Iris pigment epithelial cell (primary cell): ENCODE measurements at places on chromosomes 12 and 14.

DNA sequence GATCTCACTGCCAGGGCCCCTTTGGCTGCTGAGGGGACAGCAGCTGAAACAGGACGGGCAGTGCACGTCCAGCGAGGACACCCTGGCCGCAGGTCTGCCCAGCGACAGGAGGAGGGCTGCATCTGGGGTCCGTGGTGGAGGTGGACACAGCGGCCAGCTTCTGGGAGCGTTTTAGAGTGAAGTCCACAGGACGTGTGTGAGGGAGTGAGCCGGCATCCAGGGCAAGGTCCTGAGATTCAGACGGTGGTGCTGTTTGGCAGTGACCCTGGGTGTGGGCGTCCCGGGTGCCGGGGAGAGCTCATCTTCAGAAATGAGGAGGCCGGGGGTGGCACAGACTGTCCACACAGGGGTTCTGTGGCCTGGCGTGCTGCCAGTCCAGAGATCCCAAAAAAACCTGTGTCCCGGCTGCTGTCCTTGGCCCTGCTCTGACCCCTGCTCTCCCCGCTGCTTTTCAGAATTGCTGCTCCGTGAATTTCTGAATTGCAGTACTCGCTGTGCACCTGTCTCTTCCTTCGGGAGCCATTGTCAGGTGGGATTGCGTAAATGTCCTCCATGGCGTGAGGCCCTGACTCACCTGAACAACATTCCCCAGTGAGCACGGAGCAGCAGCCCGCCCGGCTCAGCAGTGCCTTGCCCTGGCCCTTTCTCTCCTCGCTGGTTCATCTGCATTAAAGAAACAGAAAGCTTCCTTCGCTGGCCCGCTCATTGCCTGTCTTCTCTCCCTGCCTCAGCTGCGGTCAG is 183.5 kb upstream of the C14orf180 start:
- no peak for DNase-seq

GRCh38 chr14:50862036-50862570 is 9.8 kb upstream of the ABHD12B start:
- DNase-seq: peak; percentile 77

DNA sequence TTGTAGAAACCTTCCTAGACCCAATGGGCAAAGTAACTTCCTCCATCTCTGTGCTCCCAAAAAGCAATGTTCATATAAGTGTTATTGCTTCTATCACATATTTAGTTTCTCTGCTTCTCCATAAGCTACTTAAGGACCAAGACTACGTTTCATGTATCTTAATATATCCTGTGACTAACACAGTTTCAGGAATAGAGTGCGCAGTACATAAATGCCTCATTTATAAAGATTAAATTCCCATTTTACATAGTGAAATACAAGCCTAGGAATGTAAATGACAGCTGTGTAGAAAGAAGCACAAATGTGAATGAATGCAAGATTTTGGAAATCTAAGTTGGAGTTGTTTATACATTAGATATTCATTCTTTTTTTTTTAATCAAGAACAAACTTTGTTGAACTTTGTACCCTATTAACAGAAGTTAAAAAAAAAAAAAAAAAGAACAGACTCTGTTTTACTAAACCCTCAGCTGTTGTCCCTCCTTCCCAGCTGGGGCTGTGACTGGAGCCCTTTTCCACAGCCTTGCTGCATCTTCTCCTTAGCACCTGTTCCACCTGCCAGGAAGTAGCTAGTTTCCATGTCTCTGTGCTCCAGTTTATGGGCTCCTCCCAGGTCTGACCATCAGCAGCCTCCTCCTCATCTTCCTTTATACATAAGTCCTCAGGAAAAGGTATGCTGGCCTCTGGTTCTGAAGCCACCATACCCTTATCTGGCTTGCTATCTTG is 7.0 kb upstream of the METTL17 start:
- DNase-seq: no peak

DNA sequence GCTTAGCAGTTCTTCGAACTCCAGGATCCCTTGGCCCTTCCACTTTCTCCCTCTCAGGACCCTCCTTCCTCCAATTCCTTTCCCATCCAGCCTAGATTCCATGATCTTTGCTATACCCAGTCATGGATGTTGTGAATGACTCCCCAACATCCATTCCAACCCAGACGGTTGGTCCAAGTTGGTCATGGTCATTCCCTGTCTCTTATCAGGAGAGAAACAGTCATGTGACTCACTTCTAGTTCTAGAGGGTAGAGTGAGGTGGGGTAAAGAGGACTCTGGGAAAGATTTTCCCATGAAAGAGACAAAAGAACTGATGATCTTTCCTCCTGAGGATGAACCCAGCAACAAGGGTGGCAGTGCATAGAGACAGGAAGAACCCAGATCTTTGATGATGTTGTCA is 9.2 kb upstream of the P2RX7 start:
- DNase-seq: no peak

DNA sequence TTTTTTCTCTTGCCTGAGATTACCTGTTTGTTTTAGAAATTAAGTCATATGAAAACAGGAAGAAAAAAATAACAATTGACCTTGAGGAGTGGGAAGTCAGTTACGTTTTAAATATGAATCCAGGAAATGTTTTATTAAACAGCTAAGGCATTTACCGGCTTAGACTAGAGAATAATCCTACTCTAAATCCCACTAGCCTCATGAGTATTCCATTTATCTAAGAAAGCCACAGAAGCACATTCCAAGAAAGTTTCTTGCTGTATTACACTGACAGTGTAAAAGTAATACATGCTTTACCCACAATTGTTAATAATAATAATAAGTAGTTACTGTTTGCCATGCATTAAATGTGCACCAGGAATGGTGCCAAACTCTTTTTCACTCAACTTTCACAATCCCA is 90.9 kb downstream of the BMP4 start:
- DNase-seq: peak; percentile 50

DNA sequence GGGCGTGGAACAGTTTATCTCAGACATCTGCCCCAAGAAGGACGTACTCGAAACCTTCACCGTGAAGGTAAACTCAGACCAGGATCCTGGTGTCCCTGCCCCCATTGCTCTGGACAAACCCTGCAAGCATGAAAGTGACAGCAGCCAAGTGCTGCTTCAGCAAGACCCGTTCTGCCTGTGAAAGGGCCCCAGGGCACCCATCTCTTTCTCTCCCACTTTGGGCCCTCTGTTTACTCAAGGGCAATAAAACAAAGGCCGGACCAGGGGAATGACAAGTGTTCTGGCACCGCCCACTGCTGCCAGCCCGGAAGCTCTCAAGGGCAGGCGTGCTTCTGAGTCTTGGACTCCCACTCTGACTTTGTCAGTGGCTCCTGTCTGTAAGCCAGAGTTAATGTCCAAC is 35.3 kb downstream of the CD9 start:
- DNase-seq: no peak

DNA sequence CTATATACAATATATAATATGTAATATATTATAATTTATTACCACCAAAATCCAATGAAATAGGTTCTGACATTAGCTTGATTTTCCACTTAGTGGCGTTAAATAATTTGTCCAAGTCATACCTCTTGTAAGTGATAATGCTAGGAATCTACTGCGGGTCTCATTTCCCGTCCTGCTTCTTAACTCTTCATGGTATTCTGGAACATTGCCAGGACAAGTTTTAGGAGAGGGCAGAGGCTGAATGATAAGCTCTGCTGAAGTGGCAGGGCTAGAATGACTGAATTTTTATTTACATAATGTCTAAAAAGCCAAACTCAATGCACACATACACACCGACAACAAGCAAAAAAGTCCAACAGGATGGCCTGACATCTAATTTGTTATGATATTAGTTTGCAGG is 70.4 kb upstream of the PTPRQ start:
- no peak for DNase-seq

- DNase-seq: peak; percentile 86
Observed at GRCh38 chr12:27627123-27627852, 69.0 kb upstream of the REP15 start.

DNA sequence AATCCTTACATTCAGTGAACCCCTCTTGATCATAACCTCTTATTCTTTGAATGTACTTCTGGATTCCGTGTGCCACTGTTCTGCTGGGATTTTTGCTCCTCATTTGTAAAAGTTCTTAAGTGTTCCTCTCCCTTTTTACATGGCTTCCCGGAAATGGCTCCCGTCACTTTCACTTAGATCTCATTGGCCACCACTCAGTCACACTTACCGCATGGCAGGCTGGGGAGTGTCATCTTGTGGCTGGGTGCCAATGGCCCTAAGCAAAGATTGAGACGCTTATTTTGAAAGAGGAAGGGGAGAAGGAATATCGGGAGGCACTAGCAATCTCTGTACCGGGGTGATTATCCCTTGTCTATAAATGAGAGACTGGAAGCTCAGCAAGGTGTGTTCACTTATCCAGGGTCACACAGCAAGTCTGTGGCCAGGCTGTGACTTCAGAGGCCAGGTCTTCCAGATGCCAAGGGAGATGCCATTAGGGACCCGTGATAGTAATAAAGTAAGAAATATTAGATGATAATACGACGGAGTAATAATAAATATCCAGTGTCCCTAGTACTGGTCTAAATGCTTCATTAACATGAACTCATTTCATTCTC is 68.8 kb downstream of the RNFT2 start:
- DNase-seq: no peak

GRCh38 chr14:34665785-34666435 is 36.0 kb upstream of the SNX6 start:
- peak; percentile 98 for DNase-seq

DNA sequence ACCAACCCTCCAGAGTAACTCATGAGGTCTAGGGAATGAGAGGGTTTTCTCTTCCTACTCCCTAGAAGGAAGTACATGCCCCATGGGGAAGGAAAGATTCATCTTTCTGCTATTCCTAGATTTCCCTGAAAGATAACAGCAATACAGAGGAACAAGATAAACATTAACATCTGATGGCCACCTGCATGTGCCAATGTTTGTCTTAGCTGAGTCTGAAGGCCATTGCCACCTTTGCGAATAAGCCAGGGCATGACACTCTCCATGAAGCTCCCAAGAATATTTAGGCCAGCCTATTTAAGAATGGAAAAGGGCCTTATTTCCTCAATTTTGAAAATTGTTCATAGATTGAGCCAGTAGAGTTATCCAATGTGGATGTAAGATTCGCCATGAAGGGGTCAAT is 26.0 kb downstream of the IGF1 start:
- no peak for DNase-seq

GRCh38 chr12:48279601-48280000 is 71.1 kb downstream of the ZNF641 start:
- DNase-seq: no peak

DNA sequence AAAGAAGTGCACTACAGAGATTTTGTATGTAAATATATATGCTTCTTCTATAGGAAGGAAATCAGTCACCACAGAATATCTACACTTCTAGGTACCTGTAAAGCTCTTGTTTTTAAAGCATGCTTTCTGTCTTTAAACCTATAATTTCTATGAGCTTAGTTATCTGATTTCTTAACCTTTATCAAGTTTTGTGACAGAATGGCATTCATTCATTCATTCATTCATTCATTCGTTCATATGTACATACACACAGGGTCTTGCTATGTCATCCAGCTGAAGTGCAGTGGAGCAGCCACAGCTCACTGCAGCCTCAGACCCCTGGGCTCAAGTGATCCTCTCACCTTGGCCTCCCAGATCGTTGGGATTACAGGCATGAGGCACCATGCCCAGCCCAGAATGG is 16.1 kb downstream of the PPHLN1 start:
- DNase-seq: no peak

- DNase-seq: no peak
Observed at GRCh38 chr14:72454388-72455160, 439.3 kb downstream of the DPF3 start.

DNA sequence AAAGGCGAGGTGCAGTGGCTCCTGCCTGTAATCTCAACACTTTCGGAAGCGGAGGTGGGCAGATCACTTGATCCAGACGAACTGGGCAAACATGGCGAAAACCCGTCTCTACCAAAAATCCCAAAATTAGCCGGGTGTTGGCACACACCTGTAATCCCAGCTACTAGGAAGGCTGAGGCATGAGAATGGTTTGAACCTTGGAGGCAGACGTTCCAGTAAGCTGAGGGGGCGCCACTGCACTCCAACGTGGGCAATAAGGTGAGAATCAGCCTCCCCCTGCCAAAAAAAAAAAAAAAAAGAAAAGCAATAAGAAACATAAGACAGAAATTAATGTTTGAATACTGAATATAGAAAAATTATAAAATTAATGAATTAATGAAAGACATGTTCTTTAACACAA is 928.7 kb downstream of the LRFN5 start:
- DNase-seq: no peak

DNA sequence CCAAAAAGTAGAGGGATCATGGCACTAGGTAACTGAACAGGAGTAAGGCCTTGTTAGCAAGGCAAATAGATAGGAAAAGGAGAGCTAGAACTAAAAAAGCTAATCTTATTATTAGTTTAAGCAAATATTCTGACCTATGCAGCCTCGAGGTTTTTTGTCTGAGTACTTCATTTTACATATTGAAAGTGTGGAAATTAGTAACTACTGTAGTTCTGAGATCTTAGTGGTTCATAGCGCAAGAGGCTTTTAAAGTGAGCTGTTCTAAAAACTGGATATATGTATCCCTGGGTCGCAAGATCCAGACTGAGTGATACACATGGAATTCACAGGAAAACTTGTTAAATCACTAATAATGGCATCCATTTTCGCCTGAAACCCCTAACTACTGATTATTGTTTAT is 411.0 kb upstream of the SOX5 start:
- no peak for DNase-seq

- no peak for DNase-seq
Observed at GRCh38 chr12:28776913-28777422, 372.1 kb upstream of the FAR2 start.

GRCh38 chr14:77142005-77142800 is 612 bp upstream of the ZDHHC22 start:
- no peak for DNase-seq

GRCh38 chr14:60951776-60952435 is 29.0 kb downstream of the TRMT5 start:
- DNase-seq: no peak

DNA sequence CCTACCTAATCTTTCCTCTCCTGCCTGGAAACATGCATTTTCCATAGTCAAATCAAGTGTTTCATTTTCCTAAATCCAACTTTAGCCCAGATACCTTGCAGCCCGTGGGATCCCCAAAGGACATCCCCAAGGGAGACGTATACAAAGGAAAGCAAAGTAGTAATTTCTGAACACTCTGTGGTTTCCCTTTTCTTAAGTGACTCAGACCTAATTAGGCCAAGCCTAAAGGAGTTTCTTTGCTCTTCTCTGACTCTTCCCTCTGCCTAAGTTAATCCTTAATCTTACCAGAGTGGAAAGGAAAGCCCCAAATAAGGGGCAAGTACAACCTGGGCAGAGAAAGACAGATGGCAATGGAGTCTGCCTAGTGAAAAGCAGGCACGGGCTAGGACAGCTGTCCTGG is 250.3 kb downstream of the SPTSSA start:
- peak; percentile 12 for DNase-seq
